ENCODE measurements at places on chromosomes 7 and 10. TPM values are rescaled to one million over a fixed set of nuclear protein-coding genes. Genes with fewer than 3 reads are reported as not detected.

DNA sequence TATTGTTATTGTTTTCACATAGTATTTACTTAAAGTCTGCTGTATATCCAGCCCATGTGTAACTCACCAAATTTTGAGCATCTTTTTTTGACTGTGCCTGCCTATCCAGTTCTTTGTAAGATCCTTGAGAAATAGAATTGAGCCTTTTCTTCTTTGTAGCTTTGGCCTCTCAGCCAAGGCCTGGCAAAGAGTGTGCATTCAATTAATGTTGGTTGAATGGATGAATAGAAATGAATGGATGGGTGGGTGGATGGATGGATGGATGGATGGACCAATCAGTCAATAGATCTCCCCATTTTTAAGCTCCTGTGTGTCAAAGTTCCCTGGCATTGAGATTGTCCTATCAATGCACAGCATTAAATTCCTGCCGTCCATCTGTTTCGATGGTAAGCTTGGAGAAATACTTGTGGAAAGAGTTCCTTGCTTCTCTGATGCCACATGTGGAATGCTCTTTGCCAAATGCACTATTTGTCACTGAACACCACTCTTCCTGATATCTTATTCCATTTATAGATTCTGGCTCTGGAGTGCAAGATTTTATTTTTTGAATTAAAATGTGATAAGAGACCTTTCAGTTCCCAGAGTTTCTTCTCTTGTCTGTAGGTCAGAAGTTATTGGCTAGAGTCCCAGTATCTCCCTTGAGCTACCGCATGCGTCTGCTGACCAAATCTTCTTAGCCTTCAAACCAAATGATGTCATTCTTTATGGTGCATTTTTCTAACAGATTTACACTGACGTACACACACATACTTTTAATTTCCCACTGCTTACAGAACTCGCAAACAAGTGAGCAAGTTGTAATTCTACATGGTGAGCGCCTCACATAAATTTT lies 20.7 kb upstream of the ADRB1 start:
- DNase-seq = no peak

- no peak for DNase-seq
These were observed 72.8 kb downstream of the CARD11 start for GRCh38 chr7:2970861-2971260.

DNA sequence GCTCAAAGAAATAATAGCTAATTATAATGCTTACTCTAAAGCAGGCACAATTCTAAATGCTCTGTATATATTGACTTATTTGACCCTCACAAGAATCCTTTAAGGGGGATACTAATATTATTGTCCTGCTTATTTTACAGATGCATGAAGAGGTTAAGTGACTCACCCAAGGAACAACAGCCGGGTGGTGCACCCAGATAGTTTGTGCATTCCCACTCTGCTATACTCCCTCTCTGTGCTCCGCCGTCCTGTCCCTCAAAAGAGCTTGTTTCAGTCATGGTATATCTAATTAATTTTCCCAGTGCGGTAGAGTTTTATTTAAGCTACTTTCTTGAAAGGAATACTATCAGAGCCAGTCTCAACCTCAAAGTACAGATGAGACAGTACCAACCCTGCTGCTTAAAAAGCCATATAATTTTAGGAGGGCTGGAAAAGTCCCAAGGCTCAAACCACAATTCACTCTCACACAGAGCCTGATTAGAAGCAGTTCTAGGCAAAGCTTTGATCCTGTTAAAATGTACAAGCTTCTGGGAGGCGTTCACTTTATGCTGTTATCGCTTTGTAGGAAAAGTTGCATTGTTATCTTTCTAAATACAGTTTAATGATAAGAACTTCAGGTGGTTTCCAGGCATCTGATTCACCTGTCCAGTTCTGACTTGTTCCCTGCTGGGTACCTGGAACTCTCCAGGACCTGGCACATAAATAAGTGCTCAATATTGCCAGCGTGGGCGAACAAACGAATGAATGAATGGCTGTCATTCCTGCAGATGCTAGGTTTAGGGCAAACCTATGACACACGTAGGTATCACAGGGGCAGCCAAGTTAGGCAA lies 261.5 kb upstream of the KLF14 start:
- DNase-seq = no peak

DNA sequence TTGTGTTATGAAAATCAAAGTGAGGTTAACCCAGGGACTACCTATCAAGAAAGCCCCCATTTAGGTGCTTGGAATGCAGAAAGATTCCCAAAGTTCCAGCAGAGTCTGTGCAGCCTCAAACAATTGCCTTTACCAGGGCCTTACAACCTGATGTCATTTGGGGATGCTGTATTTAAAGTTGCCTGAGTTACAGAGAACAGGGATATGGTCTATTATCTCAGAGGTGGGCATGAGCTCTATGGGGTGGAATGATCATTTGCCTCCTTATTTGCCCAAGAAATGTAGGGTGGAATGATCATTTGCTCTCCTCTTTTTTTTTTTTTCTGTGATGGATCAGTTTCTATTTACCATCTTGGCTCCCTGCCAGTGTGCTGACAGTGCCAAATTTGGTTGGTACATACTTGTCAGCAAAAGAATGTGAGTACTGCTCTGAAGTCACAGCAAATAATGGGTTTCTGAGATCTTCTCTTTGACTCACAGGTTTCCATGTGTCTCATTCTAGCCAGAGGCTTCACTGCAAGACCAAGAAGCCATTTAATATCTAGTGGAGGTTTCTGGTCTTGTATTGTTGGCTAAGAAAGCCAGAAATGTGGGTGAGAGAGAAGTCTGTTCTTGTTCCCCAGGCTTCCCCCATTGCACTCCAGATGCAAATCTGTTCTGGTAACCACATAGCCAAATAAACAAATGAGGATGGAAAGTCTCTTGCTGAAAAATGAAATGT lies 45.5 kb upstream of the ZNRF2 start:
- no peak for DNase-seq

DNA sequence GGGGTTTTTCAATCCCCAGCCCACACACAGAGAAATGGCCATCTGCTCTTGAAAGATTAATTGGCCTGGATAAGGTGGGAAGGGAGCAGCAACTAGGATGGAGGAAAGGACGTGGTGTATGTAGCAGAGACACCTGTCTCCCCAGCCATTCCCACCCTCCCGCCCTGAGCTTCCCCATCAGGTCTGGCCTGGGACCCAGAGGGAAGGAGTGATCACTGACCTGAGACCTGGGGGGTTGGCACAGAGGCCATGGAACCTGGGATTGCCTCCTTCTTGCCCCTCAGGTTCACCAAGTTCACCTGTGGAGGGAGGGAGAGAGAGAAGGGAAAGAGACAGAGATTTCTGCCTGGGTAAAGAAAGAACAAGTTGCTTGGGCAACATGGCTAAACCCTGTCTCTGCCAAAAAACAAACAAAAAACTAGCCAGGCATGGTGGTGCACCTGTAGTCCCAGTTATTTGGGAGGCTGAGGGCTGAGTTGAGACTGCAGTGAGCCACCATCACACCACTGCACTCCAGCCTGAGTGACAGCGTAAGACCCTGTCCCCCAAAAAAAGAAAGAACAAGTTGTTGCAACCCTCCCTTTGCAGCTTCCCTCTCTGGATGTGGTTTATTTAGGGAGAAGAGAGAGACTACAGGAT lies 11.3 kb upstream of the TRPV6 start:
- DNase-seq = no peak

Gene NODAL
- not detected for total RNA-seq

Gene TEX47
- not detected for total RNA-seq
